Glomerular endothelial cell (primary cell): ENCODE measurements at places on chromosomes 1 and 21. TPM values are rescaled to one million over a fixed set of nuclear protein-coding genes. Genes with fewer than 3 reads are reported as not detected.

GRCh38 chr1:22578732-22579361 is 15.6 kb downstream of the EPHA8 start:
- no peak for DNase-seq

- no peak for DNase-seq
Measured at GRCh38 chr21:39153842-39154241, 29.4 kb downstream of the PSMG1 start.

DNA sequence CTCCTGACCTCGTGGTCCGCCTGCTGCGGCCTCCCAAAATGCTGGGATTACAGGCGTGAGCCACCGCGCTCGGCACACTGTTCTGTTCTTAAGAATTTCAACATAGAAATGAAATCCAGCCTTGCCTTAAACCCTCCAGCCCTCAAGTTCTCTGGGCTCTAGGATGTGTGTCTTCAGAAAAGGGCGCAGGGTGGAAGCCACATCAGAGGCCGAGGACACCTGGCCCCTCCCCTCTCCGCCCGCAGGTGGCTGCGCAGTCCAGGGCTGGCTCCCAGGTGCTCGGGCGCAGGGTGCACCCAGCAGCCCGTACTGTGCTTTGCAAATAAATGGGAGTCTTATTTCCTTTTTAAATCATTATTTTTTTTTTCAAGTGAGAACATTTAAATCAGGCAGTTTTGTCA is 2.0 kb upstream of the C1orf174 start:
- no peak for DNase-seq

- DNase-seq = no peak
Measured at GRCh38 chr21:23801292-23801691, 1806.0 kb downstream of the MRPL39 start.

DNA sequence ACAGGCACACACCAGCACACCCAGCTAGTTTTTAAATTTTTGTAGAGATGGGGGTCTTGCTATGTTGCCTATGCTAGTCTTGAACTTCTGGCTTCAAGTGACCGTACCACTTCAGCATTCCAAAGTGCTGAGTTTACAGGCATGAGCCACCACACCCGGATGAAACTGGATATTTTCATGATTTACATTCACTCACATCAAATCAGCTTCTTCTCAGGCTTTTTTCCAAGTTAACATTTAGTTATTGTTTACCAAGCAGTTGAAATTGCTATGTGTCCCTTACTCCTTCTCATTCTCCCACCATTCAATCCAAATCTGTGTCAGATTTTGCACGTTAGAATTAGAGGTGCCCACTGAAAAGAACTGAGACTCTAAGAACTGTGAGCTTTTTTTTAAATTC is 18.4 kb downstream of the RIT1 start:
- DNase-seq = peak; percentile 39

DNA sequence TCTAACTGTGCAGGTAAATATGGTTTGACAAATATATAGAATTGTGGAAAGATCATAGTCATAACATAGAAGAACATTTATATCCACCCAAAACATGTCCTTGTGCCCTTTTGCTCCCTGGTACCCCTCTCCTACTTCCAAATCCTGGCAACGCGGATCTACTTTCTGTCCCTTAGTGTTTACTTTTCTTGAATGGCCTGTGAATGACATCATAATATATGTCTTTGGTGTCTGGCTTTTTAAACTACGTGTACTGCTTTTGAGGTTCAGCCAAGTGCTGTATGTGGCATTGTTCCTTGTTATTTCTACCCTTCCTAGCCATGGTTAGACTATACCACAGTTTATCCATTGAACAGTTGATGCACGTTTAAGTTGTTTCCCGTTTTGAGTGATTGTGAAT is 155.6 kb downstream of the SDCCAG8 start:
- no peak for DNase-seq

DNA sequence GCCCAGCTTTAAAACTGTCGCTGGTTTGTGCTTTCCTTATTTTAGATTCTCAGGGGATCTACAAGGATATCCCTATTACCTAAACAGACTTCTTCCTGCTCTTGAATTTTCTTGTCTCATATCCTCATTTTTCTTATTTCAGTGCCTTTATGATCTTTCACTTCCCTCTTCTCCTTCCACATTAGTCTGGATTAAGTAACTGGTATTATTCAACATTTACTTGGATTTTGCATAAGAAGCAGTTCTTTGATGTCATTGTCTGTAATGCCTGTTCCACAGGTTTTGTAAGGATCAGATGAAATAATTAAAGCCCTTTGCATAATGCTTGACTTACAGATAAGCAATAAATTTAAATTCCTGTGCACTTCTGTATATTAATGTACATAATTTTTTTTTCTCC is 26.5 kb downstream of the CXADR start:
- no peak for DNase-seq

GRCh38 chr1:161140755-161141400 is 8.4 kb upstream of the DEDD start:
- DNase-seq = no peak

OR2L13 gene
- total RNA-seq = not detected in 2 replicates

DAB1 gene
- total RNA-seq = 0.18 TPM in 1 of 2 replicates, not detected in the other

TAS1R1 gene
- total RNA-seq = not detected in 2 replicates

HSD3B1 gene
- not detected in 2 replicates for total RNA-seq

SAMSN1 gene
- 0.15 and 0.23 TPM in 2 replicates for total RNA-seq
